ENCODE measurements at places on chromosomes 6 and 20.

- DNase-seq: no peak
Measured at GRCh38 chr20:5364136-5364821, 47.5 kb upstream of the PROKR2 start.

- no peak for DNase-seq
Measured at GRCh38 chr6:137927777-137928218, 60.7 kb downstream of the TNFAIP3 start.

DNA sequence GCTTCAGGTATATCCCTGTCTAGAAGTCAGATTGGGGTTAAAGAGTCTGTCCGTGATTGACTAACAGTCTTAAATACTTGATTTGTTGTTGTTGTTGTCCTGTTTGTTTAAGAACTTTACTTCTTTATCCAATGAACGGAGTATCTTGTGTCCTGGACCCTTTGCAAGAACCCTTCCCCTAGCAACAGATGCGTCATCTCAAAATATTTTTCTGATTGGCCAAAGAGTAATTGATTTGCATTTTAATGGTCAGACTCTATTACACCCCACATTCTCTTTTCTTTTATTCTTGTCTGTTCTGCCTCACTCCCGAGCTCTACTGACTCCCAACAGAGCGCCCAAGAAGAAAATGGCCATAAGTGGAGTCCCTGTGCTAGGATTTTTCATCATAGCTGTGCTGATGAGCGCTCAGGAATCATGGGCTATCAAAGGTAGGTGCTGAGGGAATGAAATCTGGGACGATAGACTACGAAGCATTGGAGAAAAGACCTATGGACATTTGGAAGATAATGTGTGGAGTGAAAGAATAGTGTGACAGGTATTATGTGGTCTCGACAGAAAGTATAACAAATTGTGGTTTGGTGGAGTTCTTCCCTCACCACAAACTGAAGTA is at the start of gene HLA-DRA:
Gene HLA-DRA, plus strand, starts transcription at position 286 of the 613 bp plus-strand sequence. Its CDS starts 64 bp downstream, at position 350.
- DNase-seq: peak; percentile 71

GRCh38 chr20:51284871-51285270 is 257.6 kb downstream of the NFATC2 start:
- DNase-seq: no peak

- no peak for DNase-seq
Measured at GRCh38 chr6:2731281-2731909, 19.3 kb downstream of the MYLK4 start.

GRCh38 chr6:140653506-140653905 is 1279.1 kb upstream of the CITED2 start:
- DNase-seq: no peak

DNA sequence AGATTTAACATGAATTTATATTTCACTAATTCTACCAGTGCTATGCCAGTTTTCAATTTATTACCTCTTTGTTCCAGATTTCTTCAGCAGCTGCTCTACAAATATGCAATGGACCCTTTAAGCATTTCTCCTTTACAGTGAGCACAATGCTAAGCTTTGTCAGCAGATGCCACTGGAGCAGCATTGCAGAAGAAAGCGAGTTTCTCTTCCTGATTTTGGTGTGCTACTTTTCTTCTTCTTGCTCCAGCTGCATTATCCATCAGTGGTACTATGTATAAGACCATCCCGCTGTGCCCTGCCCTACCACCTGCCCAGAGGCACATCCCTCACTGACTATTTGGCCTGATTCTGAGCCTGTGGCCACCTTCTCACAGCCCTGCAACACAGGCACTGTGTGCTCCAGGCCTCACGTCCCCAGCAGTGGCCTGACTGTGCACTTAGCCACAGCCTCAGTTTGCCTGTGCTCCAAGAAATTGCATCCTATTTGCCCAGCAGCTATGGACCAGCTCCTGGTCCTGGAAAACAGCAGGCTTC is 84.1 kb downstream of the TNFAIP3 start:
- no peak for DNase-seq

DNA sequence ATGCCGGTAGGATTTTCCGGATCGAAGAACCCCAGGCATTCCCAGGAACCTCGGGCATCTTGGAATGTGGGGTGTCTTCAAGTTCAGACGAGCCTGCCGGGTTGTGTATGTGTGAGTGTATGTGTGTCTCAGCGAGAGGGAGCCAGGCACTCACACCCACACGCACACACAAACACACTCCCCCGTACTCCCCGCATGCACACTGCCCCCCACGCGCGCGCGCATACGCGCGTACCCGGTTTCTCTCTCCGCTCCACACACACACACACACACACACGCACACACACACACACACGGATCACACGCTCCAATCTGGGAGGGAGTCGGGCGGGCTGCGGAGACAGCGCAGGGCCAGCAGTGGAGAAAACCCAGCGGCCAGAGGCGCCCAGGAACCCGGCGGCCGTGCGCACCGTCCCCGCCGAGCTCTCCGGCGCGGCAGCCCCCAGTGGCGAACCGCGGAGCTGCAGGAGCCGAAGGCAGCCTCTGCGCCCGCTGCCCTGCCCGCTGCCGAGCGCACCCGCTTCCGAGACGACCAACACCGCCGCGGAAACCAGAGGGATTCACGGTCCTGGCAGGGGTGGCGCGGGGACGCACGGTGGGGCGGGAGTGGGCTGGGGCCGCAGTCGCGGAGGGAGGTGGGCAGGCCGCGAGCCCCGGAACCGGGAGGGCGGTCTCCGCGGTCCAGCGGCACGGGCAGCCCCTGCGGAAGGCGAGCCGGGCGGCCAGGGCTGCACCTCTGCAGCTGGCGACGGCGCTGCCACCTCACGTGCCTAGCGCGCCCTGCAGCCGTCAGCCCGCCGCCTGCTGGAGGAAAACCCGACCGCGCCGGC is at the start of gene LRFN2:
Gene LRFN2, minus strand, starts transcription at position 125 of the 830 bp plus-strand sequence.
- DNase-seq: peak; percentile 80

- DNase-seq: no peak
Measured at GRCh38 chr6:111410371-111410770, 72.6 kb downstream of the REV3L start.

- DNase-seq: no peak
Measured at GRCh38 chr6:108714766-108715414, 133.3 kb upstream of the ARMC2 start.

- DNase-seq: no peak
Measured at GRCh38 chr6:37293426-37293825, 35.5 kb upstream of the TMEM217 start.

- DNase-seq: no peak
Measured at GRCh38 chr20:51750770-51751388, 17.3 kb downstream of the ATP9A start.

GRCh38 chr6:11374036-11375010 is 141.9 kb upstream of the NEDD9 start:
- DNase-seq: no peak

DNA sequence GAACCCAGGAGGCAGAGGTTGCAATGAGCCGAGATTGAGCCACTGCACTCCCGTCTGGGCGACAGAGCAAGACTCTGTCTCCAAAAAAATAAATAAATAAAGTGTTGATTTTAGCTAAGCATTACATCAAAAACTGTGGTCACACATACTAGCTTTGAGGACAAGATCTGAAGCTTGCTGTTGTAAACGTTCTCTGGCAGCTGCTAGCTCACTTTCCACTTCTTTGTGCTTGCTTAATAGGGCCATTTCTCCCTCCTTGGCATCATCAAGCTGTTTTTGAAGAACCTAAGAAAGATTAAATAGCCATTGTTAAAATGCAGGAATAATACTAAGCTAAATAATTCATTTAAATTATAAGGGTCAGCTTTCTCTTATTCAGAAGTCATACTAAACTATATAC is 55.7 kb downstream of the FAM184A start:
- DNase-seq: no peak

- no peak for DNase-seq
Measured at GRCh38 chr6:12769556-12770256, 53.1 kb downstream of the PHACTR1 start.

DNA sequence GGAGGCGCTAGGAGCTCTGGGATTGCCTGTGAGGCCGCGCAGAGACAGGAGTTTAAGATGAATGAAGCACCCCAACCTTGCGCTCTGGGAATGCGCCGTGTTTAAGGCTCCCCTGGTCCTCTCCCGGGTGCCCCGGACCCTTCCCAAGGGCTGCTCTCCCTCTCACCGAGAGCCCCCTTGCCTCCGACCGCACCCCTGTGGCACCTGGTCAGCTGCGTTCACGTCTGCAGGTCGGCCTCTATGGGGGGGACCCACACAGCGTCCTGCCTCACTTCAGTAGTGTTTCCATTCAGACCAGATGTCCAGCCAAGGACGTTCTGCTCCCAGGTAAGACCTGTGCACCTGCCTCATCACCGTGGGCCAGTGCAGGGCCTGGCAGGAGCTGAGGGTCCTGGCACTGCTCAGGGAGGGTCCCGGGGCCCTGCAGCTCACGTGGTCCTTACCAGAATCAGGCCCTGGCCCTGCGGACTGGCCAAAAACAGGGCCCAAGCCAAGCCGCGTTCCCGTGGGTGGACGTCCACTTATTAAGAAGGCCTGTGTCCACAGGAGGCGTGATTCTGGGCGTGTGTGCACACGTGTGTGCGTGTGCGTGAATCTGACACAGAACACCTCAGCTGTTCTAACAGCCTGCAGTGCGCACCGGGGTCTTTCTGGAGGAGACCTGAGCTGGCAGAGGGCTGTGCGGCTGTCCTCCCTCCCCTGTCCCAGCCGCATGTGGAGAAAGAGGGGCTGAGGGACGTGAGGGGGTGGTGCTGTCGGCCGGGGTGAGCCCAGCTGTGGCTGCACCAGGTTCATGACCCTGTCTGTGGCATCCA is 79.9 kb upstream of the BHLHE23 start:
- no peak for DNase-seq

- DNase-seq: no peak
Measured at GRCh38 chr6:108039681-108040080, 34.9 kb downstream of the OSTM1 start.

GRCh38 chr6:2634139-2634964 is 116.4 kb downstream of the MYLK4 start:
- DNase-seq: peak; percentile 90

DNA sequence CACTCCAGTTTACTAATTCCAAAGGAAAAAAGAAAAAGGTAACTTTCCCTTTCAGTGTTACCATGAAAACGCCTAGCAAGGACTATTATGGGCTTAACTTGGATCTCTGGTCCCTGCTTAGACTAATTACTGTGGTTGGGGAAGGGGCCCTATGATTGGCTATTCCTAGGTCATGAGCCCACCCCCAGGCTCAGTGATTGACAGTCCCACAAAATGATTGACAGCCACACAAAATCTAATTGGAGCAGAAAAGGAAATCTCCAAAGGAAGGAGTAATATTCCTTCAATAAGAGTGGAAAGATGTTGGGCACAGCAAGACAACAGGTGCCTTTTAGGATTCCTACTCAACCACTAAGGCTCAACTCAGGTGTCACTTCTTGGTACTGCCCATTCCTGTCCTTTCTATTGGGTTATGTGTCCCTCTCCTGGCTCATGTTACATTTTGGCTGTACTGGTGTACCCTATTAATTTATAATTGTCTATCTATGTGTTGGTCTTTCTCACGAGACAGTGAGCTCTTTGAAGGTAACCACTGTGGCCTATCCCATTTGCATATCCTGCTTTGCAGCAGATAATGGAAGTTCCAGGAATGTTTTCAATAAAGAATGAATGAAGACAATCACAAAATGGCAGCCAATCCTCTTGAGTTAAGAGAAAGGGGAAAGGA is 5.5 kb upstream of the UTRN start:
- no peak for DNase-seq

- DNase-seq: no peak
Measured at GRCh38 chr6:39490108-39490507, 167.6 kb upstream of the KCNK16 start.

DNA sequence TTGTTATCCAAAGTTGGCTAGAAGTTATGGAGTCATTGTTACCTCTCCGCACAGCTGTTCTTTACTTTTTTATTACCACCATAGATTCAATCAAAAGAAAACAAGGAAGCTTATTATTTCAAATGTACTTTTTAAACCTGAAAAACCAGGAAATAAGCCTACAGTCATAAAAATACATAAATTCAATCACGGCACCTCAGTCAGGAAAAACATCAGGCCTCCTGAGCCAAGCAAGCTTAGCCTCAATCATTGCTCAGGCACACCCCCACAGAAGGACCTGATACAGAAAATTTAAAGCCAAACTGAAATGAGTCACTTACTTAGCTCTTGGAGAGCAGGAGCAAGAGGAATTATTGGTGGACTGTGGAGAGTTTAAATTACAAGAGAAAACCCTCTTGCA is 44.3 kb downstream of the MARCKS start:
- no peak for DNase-seq

DNA sequence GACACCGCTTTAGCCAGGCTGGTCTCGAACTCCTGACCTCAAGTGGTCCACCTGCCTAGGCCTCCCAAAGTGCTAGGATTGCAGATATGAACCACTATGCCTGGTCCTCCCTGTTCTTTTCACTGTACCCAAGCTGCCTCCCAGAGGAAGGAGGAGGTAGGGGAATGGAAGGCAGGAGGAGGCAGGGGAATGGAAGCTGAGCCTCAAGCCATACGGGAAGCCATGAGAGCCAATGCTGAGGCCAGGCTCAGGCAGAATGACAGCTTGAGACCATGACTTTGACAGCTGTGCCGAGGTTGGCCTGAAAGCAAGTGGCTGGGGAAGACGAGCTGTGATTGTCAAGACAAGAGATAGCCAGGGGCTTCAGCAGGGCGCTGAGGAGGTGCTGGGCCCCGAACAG is 13.6 kb upstream of the ZNF335 start:
- no peak for DNase-seq

- DNase-seq: peak; percentile 47
Measured at GRCh38 chr6:29552512-29553051, 7.0 kb downstream of the UBD start.

- DNase-seq: no peak
Measured at GRCh38 chr6:159315562-159315961, 146.4 kb downstream of the FNDC1 start.

- DNase-seq: no peak
Measured at GRCh38 chr6:113500221-113500620, 356.9 kb upstream of the MARCKS start.

- no peak for DNase-seq
Measured at GRCh38 chr6:49649988-49650387, 13.3 kb upstream of the RHAG start.

DNA sequence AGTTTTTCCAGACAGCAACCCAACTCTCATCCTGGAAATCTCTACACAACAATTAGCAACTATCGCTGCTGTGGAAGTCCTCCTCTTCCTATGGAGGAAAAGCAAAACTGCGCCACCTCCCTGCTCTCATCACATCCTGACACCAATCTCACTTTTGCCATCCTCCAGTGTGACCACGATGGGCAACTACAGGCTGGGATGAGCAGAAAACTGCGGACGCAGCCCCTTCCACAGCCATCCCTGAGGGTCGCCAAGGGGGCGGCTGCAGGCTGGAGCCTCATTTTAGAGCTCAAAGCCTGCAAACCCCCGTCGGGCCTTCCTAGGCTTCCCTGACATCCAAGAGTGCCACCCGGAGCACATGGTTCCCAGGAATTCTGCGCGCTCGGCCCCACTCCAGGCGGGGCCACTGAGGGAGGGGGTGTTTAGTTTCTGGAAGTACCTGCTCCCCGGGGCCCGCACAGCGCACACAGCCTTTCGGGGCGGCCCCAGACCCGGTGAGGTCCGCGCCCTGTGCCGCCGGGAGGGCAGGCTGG is 1.2 kb downstream of the TCFL5 start:
- DNase-seq: no peak

All from HEK293T (cell line).